Hypothalamus (tissue), 51 donors: ENCODE measurements at places on chromosomes 7 and 10.

DNA sequence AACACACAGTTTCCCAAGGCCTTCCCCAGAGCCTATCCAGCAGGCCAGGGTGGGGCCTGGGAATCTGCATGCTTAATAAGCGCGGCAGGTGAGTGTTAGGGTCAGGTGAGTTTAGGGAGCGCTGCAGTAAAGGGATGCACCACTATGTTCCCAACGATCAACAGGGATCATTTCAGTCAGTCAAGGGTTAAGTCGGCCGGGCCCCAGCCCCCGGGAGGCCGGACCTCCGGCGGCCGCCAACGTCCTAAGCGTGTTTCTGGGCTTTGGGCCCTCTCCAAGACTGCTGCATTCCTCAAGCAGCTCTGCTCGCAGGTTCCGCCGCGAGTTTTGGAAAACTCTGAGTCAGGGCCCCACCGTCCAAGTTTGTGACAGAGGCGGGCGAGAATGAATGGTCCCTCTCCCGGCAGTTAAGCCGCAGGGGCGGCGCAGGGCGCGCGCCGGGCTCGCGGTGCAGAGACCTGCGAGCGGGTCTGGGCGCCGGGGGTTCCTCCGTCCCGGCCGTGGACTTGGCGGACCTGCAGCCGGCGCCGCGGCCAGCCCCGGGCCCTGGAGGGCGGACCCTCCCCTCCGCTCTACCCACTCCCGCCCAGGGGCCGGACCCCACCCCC, 81.6 kb downstream of the ARHGAP22 start:
- DNase-seq: no peak

GRCh38 chr10:19815731-19816410, 361 bp upstream of the PLXDC2 start:
- peak; percentile 44 for DNase-seq

GRCh38 chr10:22374489-22375126, 29.3 kb downstream of the SPAG6 start:
- no peak for DNase-seq

DNA sequence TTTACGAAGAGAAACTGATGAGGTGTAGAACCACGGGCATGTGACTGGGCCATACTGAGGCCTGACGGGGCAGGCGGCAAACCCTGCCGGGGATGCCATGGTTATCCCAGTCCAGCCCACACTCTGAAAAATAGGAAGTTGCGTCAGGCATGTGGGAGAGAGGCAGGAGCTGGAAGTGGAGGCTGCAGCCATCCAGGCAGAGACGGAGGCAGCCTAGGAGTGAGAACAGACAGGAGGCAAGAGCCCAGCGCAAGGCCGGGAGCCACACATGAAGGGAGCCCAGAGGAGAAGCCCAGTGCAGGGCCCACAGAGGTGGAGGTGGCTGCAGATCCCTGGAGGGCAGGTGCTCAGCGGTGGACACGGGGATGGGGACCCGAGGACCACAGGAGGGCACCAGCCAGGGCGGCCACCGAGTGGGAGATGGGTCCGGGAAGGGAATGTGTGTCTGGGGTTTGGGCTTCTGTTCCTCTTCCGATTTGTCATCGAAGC, 175.2 kb upstream of the PPP2R2D start:
- DNase-seq: no peak

DNA sequence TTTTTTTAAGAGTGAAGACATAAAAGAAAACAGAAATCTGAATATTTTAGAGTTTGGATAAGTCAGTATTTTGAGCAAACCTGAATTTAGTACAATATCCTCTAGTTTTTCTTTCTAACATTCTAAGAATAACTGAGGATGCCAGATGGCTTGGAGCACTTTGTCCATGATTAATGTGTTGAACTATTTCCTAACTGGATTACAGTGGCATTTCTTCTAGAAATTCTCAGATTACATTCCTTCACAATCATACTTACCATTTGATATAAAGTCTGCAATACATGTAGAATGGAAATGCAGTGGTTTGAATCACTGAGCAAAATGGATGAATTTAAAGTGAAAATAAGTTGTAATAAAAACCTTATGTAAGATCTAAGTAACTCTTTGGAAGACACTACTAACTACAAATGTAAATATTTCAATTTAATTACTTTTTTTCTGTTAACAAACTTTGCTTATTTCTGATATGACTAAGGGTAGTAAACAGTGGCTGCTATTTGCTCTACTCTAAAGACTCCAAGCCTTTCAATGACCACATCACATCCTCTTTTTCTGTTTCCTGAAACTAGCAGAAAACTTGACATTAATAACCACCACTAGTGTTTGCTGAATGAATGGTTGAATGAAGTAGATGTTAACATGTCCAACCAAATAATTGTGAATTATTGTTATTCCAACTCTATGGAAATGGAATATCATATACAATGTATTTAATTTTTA, 102.8 kb downstream of the PRKG1 start:
- DNase-seq: no peak

GRCh38 chr10:108850138-108850854, 1073.0 kb downstream of the XPNPEP1 start:
- DNase-seq: no peak

GRCh38 chr7:40341836-40342235, 207.0 kb downstream of the SUGCT start:
- DNase-seq: no peak

DNA sequence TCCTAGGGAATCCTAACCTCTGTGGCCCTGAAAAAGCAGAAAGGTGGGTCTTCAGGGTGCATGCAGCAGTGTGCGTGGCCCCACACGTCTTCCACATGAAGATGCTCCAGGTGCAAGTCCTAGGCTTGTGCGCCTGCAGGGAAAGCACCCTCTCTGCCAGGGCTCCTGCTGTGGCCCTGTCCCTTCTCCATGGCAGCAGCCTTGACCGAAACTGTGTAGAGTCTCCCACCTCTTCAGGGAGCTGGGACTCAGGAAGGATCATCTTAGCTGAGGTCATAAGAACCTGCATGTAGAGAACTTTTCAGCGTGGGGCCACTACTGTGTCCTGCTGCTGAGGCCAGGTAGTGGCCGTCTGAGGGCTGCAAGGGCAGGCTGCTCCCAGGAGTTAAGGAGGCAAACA, 6.3 kb upstream of the CSGALNACT2 start:
- no peak for DNase-seq

- DNase-seq: no peak
Measured at GRCh38 chr10:95982200-95982599, 61.2 kb upstream of the CCNJ start.

- DNase-seq: no peak
Measured at GRCh38 chr7:12074889-12075288, 136.2 kb upstream of the TMEM106B start.

DNA sequence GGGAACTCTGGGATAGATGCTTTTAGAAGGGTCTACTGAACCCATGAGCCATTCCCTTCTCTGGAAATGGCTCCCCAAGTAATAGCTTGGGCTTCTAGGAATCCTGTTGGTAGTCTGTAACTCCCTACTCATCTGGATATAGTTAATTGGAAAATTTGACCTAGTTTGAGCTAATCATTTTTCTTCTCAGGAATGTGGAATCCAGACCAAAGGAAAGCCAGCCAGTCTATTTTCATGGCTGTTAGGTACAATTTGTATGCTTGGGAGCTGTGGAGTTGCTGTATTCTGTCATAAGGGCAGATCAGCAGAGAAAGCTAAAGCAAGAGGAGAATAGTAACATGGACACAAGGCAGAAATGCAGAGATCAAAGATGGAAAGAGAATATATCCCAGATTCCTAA, 71.6 kb upstream of the C1GALT1 start:
- DNase-seq: no peak

- DNase-seq: no peak
Measured at GRCh38 chr7:4078580-4078979, 603.5 kb upstream of the FOXK1 start.

GRCh38 chr7:17181482-17181881, 117.0 kb upstream of the AHR start:
- DNase-seq: no peak

- DNase-seq: no peak
Measured at GRCh38 chr7:150368884-150369747, 494 bp downstream of the REPIN1 start.

GRCh38 chr7:44762300-44762699, 13.7 kb downstream of the ZMIZ2 start:
- no peak for DNase-seq

GRCh38 chr7:69957661-69958060, 359.4 kb downstream of the AUTS2 start:
- no peak for DNase-seq

DNA sequence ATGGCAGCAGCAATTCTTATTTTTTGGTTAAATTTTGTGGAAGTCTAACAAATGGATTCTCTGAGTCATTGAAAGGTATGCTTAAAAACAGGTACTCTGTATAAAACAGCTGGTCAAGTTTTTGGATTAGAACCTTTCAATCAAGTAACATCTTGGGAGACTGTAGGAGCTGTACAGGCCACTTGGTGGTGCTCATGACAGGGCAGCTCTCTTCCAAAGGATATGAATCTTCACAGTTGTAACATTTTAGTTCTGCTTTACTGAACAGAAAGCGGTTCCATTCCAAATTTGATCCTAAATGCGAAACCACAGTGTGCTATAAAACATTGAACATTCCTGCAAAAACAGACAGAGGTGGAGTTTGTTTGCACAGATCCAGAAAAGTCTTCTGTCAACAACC, 44.5 kb upstream of the AGR3 start:
- DNase-seq: no peak

GRCh38 chr10:34290412-34291081, 524.5 kb downstream of the PARD3 start:
- DNase-seq: no peak

GRCh38 chr10:58177362-58177947, 90.2 kb downstream of the IPMK start:
- no peak for DNase-seq

DNA sequence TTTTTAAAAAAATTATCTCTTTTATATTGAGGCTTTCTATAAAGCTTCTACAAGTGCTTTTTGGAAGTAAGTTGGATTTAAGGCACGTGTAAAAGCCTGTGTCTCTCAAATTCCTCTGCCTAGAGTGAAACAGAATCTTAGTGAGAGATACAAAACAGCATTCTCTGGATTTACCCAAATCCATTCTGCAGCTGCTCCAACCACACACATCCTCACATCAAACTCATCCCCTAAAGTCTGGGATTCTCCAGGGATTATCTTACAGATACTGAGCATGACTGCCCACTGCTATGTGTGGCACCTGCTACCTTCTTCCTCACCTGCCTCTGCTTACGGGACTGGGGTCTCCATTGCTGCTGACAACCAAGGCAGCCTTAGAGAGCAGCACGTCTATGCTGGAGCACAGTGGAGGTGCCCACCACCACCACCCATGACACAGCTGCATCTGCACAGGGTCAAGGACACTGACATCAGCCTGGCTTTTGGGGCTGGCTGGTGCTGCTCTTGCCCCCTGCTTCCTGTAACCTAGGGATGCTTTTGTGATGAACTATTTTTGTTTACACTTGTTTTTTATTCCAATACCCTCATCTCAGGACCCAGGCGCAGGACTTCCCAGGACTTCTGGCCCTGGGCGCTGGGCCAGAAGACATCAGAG, 139.2 kb upstream of the NAMPT start:
- no peak for DNase-seq

DNA sequence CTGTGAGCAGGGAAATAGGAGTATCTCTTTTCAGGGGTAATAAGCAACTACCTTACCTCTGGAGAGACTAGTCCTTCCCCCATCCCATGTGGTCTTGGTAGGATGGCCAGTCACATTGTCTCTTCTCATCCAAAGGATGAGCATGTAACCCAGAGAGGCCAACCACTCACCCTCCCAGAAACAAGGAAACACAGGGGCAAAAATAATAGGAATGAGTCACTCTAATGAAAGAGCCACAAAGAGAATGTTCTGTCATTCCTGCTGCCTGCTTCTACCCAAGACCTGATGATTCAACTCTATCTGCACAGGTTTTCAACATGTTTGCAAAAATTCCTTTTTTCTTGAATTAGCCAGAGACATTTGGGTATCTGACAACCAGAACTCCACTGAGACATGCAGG, 99.3 kb upstream of the NFE2L3 start:
- no peak for DNase-seq

DNA sequence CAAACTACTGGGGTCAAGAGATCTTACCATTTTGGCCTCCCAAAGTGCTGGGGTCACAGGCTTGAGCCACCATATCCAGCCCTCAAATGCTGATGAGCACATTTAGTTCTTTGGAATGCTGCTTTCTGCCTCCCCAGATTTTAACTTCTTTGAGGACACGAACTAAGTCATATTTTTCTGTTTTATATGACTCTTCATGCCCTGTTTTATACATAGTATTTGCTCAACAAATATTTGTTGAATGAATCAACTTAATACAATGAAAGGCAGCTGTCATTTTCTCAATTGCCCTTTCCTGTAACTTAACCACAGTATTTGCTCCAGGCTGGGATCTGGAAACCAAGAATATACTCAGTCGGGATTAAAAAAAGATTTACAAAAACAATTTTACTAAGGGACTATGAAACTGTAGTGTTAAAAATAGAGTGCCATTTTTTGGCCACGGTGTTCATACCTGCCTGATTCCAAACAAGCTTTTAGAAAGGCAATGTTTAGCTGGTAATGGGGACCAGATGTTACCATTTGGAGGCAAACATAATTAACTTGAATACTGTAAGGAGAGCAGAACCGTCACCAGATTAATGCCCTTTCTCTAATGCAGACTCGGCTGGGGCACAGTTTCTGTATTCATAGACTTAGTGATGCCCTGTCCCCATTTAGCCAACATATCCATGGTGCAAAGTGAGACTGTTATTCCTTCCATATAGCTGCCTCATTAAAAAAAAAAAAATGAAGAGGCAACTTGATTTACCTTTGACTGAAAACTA, 117.6 kb downstream of the NRP1 start:
- no peak for DNase-seq

DNA sequence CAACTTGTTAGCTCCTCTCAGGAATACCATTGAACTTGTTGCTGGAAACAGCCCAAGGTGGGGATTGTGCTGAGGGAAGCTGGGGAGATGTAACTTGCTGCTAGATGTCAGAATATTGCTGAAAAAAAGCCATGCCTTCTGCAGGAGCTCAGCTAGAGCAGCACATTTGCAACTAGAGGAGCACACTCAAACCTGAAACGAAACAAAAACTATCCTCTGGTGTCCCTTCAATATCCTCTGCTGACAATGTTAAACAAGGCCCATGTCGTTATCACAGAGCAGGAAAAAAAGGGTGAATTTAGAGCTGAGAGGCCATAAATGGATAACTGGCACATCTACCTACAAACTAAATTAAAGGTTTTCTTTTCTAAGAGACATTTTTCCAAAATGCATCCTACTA, 53.7 kb upstream of the MACC1 start:
- no peak for DNase-seq

GRCh38 chr10:4080225-4080805, 295.3 kb upstream of the KLF6 start:
- no peak for DNase-seq

DNA sequence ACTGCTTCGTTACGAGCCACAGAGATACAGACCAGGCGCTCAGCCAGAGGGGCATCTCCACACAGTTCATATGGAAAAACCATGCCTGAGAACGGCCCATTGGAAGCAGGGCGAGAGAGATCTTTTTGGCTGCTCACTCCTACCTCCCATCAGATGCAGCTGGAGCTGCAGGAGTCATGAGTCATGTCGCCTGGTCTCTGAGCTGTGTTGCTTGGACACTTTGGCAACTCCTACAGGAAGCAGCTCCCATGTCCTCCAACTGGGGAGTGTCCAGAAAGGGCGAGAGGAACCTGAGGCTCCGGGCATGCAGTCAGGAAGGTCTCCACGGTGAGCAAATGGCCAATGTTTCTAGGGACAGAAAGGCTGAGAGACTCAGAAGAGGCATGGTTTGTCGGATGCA, 24.9 kb downstream of the INSIG1 start:
- DNase-seq: no peak
